Effector CD4-positive, alpha-beta T cell (primary cell): ENCODE measurements at places on chromosomes 7 and 10.

- no peak for DNase-seq
Observed at GRCh38 chr10:71812913-71813590, 38.0 kb downstream of the PSAP start.

DNA sequence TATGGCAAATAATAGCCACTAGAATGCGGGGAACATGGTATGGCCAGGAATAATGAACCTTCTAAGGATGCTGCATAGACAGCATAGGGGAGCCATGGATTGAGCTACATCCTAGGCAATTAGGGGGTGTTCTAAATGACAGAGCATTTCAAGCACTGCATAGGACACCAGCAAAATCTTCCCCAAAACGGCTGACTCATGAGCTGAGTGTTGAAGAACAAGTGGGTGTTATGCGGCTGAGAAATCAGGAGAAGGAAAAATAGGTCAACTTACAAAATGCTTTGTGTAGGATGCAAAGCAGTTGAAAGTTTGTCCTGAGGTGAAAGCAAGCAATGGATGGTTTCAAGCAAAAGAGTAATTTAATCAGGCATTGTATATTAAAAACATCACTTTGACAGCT is 1023.5 kb upstream of the C7orf33 start:
- DNase-seq, result no peak

- DNase-seq, result no peak
Observed at GRCh38 chr7:112086496-112087254, 119.5 kb downstream of the DOCK4 start.

DNA sequence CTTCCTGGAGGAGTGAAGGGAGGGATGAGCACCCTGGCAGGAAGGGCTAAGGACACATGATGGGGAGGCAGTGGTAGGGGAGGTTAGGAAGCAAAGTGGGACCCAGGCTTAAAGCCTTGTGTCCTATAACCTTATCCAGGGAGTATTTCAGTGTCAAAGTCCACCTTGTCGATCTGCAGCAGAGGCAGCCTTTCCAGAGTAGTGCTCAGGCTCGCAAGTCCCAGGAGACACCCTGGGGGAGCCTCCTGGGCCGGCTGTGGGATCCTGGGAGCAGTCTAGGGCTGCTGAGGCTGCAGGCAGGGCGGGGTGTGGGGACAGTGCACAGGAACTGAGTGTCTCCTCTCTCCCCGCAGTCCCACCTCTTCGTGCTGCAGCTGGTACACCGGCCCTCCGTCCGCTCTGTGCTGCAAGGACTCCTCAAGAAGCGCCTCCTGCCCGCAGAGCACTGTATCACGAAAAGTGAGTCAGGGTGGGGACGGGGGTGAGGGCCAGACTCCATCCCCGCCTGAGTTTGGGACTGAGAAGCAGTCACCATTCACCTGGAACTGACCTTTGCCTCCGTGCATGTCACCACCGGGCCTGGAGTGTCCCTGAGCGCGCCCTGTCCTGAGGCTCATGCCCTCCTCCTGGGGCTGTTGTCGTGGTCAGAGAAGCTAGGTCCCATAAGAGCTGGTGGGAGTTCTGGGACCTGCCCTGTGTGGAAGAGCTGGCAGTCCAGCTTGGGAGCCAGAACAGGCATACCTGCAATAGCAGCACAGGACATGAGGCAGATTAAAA is 45.3 kb upstream of the PPIF start:
- DNase-seq, result no peak

DNA sequence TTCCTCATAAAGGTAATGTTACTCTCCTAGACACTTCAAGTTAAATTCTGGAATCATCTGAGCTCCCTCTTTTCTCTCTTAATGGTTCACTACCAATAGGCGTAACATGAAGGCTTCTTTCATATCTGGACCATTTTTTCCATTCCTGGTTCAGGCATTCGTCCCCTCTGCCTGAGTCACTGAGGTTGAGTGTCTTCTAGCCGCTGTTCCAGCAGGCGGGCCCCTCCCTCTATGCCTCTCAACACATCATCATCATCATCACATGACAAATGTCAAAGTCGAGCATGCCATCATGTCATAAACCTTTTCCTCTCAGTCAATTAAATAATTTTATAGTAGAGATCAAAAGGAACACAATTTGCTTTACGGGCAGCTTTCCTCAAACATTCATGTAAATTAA is 168.9 kb upstream of the ASAH2 start:
- no peak for DNase-seq

DNA sequence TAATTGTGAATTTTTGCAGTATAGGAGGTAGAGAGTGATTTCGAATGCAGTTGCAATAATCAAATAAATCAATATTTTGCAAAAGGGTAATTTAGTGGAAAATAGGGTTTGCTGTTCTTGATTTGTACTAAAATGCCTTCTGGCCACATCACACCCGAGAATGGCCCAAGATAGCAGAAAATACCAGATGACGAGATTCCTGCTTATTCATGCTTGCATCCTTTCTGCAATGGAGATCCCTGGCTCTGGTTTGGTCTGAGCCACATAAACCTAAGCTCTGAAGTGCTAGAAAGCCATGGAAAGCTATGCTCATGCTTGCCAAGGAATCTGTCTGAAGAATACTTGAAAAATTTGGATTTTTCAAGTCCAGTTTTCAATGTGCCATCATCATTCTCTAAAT is 634.2 kb upstream of the COBL start:
- DNase-seq, result no peak

GRCh38 chr7:115910541-115911164 is 119.9 kb downstream of the TFEC start:
- no peak for DNase-seq

GRCh38 chr7:44282601-44283171 is 42.7 kb downstream of the CAMK2B start:
- no peak for DNase-seq

- no peak for DNase-seq
Observed at GRCh38 chr10:23448802-23449570, 10.1 kb downstream of the OTUD1 start.

- no peak for DNase-seq
Observed at GRCh38 chr7:131525820-131526219, 30.6 kb downstream of the PODXL start.

DNA sequence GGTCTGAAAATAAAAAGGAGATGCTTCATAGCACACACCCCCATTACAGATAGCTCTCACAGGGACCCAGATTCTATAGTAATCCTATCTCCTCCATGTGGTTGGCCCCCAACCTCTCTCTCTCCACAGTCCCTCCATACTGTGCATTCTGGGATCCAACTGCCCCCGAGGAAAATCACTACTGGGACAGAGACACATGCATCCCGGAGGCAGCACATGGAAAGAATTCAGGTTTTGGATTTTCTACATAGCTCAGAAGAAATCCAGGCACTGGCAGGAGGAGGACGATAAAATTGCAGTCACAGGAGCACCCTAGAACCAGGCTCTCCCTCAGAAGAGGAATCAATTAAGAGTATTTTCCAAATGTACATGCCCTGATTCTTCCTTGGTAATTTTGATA is 239.5 kb downstream of the ELMO1 start:
- DNase-seq, result no peak

DNA sequence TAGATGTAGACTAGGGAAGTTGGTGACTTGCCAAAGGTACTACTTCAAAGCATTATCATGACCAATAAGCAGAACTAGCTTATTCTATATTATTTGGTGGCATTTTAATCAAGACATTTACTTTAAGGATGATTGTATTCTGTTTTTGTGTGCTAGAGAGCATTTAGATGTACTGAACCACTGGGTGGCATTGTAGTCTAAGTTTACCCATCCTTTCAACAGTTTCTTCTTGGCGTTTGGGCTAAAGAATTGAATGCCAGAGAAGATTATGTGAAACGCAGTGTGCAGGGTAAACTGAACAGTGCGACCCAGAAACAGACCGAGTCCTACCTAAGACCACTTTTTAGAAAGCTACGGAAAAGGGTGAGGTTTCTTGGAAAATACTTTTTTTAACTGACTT is 26.8 kb downstream of the PRPF18 start:
- no peak for DNase-seq

DNA sequence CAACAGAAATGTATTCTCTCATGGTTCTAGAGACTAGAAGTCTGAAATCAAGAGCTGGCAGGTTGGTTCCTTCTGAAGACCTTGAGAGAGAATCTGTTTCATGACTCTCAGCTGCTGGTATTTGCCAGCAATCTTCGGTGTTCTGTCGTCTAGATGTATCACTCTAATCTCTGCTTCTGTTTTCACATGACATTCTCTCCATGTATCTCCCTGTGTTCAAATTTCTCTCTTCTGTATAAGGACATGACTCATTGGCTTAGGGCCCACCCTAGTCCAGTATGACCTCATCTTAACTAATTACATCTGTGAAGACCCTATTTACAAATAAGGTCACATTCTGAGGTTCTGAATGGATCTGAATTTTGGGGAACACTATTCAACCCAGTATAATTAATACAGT is 82.3 kb downstream of the ANKRD7 start:
- no peak for DNase-seq

DNA sequence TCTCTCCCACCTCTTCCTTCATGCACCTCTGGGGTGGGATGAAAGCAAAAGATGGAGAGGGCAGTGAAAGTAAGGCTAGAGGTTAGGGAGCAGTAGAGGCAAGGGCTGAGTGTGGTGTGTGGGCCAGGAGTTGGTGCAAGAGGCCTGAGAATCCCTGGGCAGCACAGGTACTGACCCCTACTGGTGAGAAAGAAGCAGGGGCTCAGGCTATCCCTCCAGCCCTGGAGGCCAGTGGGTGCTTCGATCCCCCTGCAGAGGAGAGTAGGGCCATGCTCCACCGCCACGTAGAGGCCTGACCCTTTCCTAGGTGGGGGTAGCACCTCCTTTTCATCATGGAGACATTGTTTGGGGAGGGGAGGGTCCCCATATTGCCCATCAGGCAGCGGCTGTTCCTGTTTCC is 9.8 kb downstream of the CDHR1 start:
- DNase-seq, result no peak

GRCh38 chr7:129332254-129333035 is 101.8 kb upstream of the STRIP2 start:
- no peak for DNase-seq

GRCh38 chr7:135317676-135318325 is 84.2 kb downstream of the STRA8 start:
- DNase-seq, result no peak

DNA sequence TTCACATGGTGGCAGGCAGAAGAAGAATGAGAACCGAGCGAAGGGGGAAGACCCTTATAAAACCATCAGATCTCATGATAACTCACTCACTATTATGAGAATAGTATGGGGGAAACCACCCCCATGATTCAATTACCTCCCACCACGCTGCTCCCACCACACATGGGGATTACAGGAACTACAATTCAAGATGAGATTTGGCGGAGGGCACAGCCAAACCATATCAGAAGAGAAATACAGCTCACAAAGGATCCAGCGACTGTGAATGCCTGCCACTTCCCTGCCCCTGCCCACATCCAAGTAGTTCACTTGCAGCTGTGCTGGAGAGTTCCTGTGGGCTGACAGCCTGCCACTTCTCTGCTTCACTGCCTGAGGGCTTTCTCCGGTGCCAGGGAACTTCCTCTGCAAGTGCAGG is 148.7 kb downstream of the C7orf25 start:
- no peak for DNase-seq

- DNase-seq, result no peak
Observed at GRCh38 chr10:133254421-133255120, 16.9 kb downstream of the VENTX start.
